ENCODE measurements at places on chromosomes 2 and 18.

GRCh38 chr18:23526501-23527063 is 23.3 kb downstream of the RMC1 start:
- DNase-seq = no peak

DNA sequence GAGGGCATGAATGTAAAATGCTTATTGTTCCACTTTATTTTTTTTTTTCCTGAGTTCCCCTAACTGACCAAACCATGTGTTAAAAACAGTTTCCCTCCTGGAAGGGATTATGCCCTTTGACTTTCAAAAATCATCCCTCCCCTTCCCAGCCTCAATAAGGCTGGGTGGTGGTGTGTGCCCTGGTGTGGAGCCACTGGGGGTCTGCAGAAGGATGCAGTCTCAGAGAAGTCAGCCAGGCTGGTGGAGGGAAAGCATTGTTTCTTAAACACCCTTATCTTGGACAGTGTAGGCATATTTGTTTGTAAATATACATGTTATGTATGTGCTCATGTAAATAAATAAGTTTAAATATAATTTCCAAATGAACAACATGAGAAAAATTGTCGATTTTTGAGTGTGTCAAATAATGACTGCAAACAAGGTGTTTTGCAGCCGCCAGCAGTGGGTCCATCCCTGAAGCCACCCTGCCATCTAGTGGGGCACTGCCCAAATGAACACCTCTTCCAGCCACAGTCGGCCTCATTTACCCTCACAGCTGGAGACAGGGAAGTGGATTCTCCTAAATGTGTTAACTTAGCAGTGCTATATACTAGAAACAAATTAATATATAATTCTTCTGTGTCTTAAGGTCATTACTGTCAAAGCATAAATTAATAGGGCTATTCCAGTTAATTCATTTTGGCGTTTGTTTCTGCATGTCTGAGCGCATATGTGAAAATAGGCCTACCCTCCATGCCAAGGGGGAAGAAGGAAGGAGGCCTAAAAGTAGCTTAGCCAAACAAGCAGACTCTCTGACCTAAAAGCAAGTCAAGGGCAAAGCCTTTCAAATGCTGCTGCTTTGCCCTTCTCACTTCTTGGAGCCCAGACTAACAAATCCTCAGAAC is 209.6 kb upstream of the PIK3C3 start:
- DNase-seq = peak; percentile 22

- no peak for DNase-seq
Observed at GRCh38 chr2:213703406-213704098, 419.3 kb downstream of the SPAG16 start.

- DNase-seq = no peak
Observed at GRCh38 chr18:79599441-79599931, 80.1 kb upstream of the CTDP1 start.

GRCh38 chr2:20594048-20594750 is 56.7 kb downstream of the HS1BP3 start:
- no peak for DNase-seq

DNA sequence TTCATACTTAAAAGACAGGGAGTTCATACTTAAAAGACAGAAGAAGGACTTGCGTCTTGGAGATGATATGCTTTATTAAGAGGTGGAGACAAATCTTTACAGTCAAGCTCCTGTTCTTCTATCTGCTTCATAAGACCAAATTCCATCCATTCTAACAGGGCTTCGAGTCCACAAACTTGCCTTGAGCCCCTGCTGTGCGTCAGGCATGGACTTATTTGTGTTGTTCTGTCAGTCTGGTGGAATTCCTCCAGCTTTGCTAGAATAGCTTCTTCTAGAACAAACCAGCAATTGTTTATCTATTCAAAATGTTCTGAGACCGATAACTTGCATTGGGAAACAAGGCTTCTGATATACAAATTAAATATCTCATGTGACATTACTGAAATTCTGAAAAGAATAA is 73.9 kb upstream of the SOX11 start:
- DNase-seq = no peak

DNA sequence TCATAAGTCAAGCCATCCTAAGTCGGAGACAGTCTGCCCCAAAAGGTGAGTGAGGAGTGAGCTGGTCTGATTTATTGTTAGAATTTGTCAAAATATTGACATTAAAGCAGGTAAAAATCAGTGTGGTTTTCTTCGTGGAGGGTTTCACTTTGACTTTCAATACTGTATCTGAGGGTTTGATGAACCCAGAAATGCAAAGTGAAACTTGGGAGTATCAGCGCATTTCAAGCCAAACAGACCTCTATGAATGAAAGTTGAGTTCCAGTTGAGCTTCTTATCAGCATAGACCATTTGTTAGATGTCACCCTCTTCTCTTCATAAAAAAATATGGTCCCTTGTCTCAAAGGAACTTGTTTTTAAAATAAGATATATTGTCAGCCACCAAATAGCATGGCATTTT is 21.7 kb upstream of the CXCR4 start:
- DNase-seq = peak; percentile 54

- no peak for DNase-seq
Observed at GRCh38 chr18:25223899-25224886, 127.8 kb downstream of the ZNF521 start.

DNA sequence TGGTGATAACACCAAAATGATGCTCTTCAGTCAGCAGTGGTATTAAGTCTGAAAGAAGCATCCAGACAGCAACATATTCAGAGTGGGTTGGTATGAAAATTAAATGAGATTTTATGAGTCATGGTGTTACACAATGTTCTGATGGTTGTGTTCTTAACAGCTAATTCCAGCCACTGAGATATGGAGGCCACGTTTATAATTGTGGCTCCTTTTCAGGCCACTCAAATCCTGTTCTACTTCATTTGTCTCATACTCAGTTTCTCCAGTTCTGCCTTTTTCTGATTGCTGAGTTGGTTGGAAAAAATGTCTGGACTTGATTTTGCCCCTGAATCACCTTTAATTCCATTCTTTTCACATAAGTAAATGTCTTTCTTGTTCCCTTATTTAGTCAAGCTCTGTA is 162.7 kb upstream of the COL3A1 start:
- no peak for DNase-seq

DNA sequence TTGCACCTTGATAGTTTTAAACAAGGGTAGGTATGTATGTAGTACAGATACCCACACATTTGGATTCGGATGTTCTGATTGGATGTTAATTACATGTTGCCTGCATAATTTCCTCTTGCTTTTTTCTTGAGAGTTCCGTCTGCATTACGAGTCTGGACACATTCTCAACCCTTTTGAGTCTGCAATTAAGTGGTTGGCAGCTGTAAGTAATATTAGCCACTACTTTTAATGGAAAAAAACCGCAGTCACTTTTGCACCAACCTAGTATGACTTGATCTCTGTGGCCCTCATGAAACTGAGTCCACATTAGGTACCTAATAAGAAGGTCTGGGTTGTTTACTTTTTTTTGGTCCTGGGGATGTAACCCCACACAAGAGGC is 217.3 kb downstream of the VAPA start:
- no peak for DNase-seq

DNA sequence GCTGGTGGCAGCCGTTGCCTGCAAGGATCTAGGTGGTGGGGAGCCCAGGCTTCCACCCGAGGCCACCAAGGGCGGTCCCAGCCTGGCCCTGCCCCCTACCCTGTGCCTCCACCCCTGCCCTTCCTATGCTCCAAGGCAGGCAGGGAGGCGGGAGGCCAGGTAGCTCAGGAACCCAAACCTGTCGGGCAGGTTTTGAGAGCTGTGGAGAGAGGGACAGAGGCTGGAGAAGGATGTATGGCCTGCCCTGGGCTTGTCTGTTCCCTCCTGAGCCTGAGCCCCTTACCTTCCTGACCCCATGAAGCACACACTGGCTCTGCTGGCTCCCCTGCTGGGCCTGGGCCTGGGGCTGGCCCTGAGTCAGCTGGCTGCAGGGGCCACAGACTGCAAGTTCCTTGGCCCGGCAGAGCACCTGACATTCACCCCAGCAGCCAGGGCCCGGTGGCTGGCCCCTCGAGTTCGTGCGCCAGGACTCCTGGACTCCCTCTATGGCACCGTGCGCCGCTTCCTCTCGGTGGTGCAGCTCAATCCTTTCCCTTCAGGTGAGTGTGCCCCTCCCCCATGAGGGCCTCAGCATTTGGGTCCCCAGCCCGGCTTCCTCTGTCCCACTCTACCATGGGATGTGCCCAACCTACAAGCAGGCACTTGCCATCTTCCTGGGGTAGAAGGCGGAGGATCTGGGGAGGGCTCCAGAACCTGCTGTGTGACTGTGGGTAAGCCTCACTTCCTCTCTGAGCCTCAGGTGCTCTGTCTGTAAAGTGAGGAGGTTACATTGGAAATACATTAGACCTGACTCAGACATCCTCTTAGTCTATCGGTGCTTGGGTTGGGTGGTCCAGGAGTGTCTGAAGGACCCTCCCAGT is at the start of gene PROM2:
PROM2 (plus strand) TSS at position 159 of the 860 bp plus-strand sequence; CDS start at position 296, 137 bp downstream.
- DNase-seq = no peak

DNA sequence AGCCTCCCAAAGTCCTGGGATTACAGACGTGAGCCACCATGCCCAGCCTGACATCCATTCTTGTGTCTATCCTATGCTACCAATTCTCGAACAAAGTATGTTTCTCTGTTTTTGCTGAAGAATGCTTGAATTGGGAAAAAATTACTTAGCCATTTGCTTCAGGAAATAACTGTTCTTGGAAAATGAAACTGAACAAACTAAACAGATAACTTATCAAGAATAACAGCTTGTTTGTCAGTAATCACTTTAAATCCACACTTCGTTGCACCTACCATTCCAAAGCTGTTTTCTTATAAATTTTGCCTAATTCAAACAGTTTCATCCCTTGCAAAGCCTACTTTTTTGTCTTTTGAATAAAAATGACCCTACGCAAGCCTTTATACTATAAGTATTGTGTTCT is 672.9 kb downstream of the SUCLG1 start:
- no peak for DNase-seq

- DNase-seq = no peak
Observed at GRCh38 chr18:4755848-4756247, 300.7 kb upstream of the DLGAP1 start.

GRCh38 chr2:28726177-28726576 is 25.5 kb upstream of the PPP1CB start:
- no peak for DNase-seq

DNA sequence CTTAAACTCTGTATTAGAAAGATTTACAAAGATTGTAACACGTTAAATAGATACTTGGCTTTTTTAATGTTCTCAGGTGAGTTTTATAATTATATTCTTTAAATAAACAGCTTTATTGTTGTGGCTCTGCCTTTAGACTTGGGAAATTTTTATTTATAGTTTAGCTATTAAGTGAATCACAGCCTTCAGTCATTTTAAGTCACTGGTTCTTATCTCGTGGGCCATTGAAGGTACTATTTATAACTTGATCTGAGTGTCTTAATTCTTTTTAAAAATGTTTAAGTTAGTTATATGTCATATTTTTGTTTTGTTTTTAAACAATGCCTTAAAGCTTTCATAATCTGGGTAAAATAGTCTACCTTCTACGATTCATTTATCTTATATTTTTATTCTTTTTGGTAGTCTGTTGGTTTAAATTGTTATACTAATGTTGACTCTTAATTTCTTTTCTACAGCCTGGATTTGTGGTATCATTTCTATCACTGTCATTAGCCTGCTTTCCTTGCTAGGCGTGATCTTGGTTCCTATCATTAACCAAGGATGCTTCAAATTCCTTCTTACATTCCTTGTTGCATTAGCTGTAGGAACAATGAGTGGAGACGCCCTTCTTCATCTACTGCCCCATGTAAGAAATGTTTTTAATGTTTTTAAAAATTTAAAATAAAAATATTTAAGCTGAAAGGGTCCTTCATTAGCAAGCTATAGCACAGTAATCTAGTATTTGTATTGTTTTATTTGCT is 49.3 kb downstream of the SLC39A10 start:
- DNase-seq = no peak

DNA sequence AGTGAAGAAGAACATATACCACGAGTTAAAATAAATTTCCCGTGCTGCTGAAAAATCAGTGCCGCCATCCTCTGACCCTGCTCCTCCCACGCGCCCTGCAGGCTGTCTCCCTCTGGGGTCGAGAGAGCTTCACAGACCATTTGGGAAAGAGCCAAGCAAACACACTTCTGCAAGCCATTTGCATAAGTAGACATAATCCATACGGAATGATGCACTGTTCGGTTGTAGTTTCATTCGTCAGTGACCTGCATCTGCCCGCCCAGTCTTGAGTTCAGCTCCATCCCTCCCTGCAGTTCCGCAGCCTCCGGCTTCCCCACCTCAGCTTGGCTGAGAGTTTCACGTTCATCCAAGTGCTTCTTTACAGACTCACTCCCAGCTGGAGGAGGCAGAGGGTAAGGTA is 69.6 kb downstream of the TRAPPC12 start:
- no peak for DNase-seq

- no peak for DNase-seq
Observed at GRCh38 chr2:206079699-206080465, 6.1 kb downstream of the INO80D start.

DNA sequence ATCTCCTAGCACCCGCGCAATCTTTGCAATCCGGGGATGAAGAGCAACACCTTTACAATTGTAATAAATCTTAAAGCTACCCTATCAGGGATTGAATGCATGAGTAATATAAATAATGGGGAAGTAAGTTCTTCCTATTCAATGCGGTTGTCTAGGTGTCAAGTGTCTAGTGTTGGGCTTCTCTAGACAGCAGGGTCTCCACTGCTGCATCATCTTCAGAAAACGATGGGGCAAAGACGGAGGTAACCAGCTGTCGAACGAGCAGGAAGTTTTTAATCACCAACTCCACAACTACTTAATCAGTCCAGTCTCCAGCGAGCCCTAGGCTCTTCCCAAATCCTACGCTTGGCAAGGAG is 573 bp downstream of the STAM2 start:
- DNase-seq = no peak

DNA sequence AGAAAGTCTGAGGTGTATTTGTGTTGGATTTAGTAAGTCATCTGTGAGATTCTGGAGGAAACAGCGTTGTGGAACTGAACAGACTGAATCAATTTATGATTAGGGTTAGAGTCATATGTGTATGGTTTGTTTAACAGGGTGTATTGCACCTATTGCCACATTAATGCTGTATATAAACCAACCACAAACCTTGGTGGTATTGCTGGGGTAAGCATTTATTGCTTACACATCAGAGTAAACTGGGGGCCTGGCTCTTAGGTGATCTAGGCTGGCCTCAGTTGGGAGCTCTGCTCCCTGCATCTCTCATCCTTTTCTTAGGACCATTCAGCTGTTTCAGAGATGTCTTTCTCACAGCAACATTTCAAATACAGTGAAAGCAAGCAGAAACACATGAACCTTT is 59.7 kb upstream of the GRB14 start:
- no peak for DNase-seq

DNA sequence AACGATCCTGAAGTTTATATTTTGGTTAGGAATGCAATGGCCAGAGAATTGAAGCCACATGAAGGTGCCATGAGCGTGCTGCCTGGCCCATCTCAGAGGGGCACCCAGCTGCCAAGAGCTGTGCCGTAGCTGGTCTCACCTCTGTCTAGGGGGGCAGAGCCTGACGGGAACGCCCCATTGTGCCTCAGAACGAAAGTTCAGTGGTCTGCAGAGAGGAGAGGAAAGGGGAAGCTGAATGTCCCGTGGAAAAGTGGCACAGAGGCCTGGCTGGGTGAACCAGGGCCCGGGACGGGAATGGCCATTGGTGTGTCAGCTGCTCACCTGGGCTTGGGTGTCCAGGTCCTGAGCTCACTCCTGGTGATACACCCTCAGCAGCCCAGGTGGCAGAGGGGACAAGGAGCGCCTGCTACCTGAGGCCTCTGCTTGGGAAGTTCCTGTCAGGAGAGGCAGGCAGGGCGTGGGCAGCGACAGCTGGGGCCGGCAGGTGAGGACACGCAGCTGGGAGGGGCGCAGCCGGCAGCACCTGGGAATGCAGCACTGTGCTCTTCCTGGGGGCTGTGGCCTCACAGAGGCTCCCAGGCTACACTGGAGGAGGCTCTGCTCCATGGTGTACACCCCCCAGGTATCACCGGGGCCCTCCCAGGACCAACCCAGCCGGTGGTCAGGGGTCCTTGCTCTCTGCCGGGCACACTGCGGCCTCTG is 67.3 kb downstream of the PARD6G start:
- DNase-seq = no peak

Measured in activated CD4-positive, alpha-beta T cell treated with anti-CD3 and anti-CD28 coated beads, Interleukin-2, amount 50 U/mL, for 16 hours (primary cell).